ENCODE measurements at places on chromosomes 11 and 22.

DNA sequence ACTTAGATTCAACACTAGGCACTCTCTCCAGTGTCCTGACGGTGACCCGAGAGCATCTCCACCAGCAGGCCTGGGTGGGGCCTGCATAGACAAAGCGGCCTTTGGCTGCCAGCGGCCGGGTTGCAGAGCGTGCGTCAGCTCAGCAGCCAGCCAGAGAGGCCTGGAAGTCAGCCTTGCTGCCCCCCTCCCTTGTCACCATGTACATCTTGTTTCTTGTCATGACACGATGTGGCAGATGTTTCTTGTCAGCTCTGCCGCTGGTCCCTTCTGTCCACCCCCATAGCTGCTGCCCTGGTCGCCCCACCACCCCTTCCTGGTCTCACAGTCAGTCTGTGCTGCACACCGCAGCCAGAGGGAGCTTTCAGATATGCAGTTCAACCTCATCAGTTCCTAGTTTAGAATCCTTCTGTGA is 33.1 kb upstream of the CBX7 start:
- no peak for DNase-seq

DNA sequence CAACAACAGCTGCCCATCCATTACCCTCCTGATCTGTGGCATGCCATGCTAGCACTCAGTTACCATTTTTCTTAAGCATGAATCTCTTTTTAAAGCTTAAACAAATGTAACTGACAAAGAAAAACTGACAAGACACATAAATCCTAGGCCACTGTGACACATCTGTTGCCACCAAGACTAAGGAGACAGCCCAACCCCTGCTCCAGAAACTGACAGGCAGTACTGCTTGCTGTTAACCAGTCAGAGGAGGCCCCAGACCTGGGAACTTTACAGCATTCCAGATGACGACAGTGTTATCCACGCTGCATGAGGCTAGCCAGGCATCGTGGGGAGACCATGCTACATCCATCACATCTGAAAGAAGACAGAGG is 33.8 kb downstream of the HIRA start:
- no peak for DNase-seq

- no peak for DNase-seq
These were observed 476.4 kb downstream of the INSC start for GRCh38 chr11:15591112-15591537.

GRCh38 chr11:120304526-120304925 is 20.6 kb upstream of the TLCD5 start:
- no peak for DNase-seq

DNA sequence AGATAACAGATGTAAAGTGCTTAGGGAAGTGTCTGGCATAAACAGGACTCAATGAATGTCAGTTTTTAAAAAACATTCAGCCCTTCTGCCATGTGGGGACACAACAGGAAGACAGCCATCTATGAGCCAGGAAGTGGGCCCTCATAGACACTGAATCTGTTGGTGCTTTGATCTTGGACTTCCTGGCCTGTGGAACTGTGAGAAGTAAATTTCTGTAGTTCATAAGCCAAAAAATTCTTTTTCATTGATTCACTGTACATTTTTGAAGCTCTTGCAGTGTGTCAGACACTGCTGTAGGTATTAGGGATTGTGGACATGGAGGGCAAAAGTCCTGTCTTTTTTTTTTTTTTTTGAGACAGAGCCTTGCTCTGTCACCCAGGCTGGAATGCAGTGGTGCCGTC is 188.6 kb downstream of the HIPK3 start:
- no peak for DNase-seq

- peak; percentile 71 for DNase-seq
These were observed 519 bp upstream of the ART5 start for GRCh38 chr11:3642071-3642951.

DNA sequence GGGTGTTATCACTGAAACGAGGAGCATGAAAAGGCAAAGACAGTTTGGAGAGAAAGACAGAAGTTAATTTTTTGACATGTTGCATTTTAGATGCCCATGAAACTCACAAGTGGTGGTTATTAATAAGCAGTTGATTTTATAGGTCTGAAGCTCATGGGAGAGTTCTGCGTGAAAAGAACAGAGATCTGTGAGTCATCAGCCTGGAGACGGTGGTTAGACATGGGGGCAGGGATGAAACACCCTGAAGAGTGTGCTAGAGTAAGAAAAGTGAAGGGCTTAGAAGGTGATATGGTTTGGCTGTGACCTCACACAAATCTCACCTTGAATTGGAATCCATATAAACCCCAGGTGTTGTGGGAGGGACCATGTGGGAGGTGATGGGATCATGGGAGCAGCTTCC is 289.1 kb upstream of the ISX start:
- DNase-seq: no peak

Measured in NCI-H748 treated with DMSO at 0.1 percent for 48 hours (cell line).